ENCODE measurements at places on chromosomes 3 and 15.
A peak's percentile ranks its signal among the peaks of the same experiment; 100 is the strongest.

GRCh38 chr3:129890891-129891290 lies 2.6 kb downstream of the TMCC1 start:
- no peak for DNase-seq

DNA sequence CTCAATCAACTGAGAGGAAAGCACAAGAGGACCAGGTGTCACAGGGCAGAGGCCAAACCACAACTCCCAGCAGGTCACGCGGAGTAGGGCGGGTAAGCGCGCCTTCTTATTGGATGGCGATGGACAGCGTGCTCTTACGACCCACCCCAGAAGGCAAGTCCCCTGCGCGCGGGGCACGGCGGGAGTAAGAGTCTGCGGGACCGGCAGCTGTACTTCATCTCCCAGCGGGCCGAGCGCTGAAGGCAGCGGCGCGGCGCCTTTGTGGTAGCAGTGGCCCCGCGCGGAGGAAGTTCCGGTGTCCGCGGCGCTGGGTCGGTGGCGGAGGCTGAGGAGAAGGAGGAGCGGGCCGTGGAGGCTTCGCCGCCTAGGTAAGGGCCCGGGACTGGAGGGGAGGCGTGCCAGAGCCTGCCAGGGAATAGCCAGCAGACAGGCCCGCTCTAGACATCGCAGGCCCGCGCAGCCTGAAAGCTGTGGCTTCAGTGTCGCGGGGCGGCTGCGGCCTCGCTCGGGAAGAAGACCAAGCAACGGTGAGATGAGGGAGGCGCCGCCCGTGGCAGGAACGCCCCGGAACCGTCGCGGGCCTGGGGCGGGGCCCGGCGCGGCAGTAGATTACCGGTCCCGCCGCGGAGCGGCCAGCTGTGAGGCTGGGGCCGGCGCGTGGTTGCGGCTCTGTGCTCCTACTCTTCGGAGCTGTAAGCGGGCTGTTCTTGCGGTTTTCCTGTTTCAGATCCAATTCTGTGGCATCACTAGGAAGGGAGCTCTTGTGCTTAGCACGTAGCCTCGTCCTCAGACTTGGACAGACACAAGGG lies at the start of gene RBM6:
RBM6 (plus strand) TSS at position 293 of the 809 bp plus-strand sequence. CDS start 22,492 bp downstream, outside the sequence.
- DNase-seq = peak; percentile 99

GRCh38 chr3:59866076-59866475 lies 816.3 kb upstream of the CFAP20DC start:
- no peak for DNase-seq

DNA sequence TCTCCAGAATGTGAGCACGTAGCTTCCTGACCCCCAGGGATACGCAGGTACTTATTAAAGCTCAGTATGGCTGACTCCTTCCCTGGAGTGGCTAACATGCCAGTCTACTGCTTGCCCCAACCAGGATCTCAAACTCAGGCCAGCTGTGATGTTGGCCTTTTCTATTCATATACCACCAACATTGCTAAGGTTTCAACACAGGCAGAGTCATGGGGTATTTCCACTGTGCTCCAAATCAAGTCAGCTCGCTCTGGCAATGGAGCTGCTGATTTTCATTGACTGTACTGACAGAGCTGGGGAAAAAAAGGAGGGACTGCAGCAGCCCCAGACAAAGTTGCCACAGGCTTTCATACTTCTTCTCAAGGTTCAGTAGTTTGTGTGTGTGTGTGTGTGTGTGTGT lies 87.0 kb downstream of the CFAP20DC start:
- no peak for DNase-seq

DNA sequence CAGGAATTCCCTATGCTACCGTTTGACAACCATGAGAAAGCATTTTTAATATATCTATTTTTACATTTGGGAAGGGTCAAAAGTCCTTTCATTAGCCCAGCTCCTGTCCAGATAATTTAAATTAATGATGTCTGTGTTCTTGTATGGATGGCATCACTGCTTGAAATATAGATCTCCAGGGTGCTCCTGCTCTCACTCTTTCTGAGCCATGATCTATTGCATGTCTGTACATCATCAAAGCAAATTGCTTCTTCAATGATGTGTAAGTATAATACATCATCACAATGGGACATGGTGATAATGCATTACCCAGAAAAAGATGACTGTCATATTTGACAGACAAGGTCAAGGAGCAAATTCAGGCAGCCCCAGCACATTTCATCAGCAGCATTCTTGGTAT lies 223.6 kb upstream of the CNTN6 start:
- no peak for DNase-seq

GRCh38 chr3:111786922-111787321 lies 72.1 kb upstream of the PHLDB2 start:
- DNase-seq = no peak

DNA sequence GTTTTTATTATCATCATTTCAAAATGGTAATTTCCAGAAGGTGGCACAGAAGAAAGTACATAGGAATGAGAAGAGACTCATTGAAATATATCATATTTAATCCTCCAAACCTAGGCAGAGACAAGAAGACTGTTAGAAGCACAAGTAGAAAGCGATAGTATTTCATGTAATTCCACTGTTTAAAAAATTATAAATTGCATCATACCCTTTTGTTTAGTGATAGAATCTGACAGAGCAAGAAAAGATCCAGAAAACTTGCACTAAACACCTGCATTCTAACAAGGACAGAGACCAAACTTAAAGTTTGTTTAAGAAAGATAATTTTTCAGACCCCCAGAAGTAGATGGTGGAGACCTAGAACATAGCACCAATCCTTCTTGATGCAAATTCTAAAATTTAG lies 56.9 kb upstream of the CD96 start:
- DNase-seq = no peak

DNA sequence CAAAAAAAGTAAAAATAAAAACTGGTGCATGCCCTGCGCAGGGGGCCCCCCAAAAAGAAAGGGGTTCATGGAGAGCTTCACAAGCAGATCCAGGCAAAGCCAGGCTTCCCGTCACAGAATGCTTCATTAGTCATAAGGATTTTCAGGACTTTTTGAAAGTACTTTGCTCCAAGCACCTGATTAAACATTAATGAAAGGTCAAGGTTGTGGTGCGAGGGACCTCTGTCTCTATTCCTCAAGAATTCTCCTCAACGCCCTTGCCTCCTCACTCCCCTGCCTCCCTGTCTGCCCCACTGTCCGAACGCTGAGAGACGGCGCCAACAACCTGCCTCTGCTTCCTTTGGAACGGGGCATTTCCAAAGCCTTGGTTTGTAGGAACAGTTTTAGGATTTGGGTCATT lies 240.1 kb upstream of the IGF1R start:
- DNase-seq = no peak

DNA sequence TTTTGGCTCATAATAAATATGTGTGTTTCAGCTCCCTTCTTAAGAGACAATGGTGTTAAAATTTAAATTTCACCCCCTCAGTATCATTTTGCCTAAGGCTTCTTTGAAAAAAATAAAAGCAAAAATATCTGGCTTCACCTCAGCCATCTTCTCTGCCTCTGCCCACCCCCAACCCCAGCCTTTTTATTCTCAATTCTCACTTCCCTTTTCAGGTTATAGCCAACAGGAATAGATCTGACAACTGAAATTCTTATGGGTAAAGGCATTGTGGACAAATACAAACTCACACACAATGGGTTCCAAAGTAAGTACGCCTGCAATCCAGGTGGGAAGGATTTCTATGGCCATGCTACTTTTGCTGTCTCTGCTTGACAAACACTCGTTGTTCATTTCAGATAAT lies 399.0 kb upstream of the ARRDC4 start:
- no peak for DNase-seq

GRCh38 chr3:177642042-177642803 lies 444.9 kb upstream of the TBL1XR1 start:
- no peak for DNase-seq

- DNase-seq = no peak
These were observed 7.2 kb downstream of the FEM1B start for GRCh38 chr15:68284616-68285258.

GRCh38 chr15:45091576-45091975 lies 22.4 kb downstream of the DUOX2 start:
- DNase-seq = no peak

Measured in H9 (cell line).